ENCODE measurements at places on chromosomes 7 and 10.

DNA sequence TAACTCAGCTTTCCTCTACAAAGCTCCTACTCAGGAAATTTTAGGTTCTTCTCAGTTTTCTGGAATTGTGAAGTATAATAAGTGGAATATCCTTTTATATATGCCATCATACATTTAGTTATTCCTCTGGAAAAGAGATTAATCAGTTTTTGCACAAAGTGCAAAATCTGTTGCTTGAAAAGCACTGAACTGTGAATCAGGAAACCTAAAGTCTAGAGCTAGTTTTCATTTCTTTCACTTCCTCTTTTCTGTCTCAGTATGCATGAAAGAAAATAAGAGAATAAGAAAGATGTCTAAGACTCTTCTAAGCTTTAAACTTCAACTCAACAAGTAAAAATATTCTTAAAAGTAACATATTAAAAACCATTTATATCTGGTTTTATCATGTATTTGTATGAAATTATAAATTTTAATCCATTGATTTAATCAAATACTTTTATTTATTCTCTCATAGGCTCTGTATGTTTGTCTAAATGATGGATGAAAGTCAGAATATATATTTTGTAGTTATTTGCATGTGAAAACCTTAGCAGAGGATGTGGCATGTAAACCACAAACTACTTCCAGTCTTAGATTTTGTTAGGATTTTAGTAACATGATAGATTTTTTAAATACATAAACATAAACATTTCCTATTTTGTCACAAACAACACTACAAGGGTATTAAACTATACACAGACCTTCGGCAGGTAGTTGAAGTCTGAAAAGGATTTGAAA lies 1073.0 kb downstream of the XPNPEP1 start:
- DNase-seq, result no peak

DNA sequence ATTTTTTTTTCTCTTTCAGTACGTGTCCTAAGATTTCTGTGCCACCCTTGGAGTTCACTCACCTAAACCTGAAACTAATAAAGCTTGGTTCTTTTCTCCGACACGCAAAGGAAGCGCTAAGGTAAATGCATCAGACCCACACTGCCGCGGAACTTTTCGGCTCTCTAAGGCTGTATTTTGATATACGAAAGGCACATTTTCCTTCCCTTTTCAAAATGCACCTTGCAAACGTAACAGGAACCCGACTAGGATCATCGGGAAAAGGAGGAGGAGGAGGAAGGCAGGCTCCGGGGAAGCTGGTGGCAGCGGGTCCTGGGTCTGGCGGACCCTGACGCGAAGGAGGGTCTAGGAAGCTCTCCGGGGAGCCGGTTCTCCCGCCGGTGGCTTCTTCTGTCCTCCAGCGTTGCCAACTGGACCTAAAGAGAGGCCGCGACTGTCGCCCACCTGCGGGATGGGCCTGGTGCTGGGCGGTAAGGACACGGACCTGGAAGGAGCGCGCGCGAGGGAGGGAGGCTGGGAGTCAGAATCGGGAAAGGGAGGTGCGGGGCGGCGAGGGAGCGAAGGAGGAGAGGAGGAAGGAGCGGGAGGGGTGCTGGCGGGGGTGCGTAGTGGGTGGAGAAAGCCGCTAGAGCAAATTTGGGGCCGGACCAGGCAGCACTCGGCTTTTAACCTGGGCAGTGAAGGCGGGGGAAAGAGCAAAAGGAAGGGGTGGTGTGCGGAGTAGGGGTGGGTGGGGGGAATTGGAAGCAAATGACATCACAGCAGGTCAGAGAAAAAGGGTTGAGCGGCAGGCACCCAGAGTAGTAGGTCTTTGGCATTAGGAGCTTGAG lies at the start of gene CFTR:
TSS of gene CFTR (plus strand) at position 801 of the 830 bp plus-strand sequence. CDS start 70 bp downstream, outside the sequence.
- no peak for DNase-seq

GRCh38 chr10:70418229-70418628 lies 14.3 kb downstream of the EIF4EBP2 start:
- DNase-seq, result no peak

- no peak for DNase-seq
These were observed 126.4 kb downstream of the CCDC3 start for GRCh38 chr10:12875100-12875499.

Data from D721Med (cell line).